ENCODE measurements at places on chromosomes 4 and X. TPM values are rescaled to one million over a fixed set of nuclear protein-coding genes. Genes with fewer than 3 reads are reported as not detected.

- no peak for DNase-seq
These were observed 1.0 kb downstream of the UBL4A start for GRCh38 chrX:154485150-154486051.

- DNase-seq: no peak
These were observed 68.2 kb downstream of the HHIP start for GRCh38 chr4:144714166-144714565.

GRCh38 chr4:21198683-21199082 is 498.4 kb downstream of the PACRGL start:
- no peak for DNase-seq

DNA sequence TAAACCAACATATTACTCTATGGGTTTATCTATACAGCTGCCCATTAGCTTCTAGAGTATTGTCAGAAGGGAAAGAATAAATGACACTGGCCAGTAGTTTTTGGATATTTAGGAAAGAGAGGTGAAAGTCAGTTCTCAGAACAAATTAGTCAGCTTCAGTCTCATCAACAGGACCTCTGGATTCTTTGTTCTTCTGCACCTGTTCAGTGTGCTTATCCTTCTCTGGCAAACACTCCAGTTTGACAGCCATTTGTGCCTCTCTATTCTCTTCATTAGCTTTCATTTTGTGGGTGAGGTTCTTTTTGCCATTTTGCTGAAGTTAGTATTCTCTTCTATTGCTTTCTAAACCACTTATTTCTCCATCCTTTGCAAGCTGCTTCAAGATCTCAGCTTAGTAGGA is 107.0 kb downstream of the PCDH18 start:
- no peak for DNase-seq

GRCh38 chr4:55031158-55031557 is 94.2 kb downstream of the KDR start:
- DNase-seq: no peak

GRCh38 chrX:53186351-53186750 is 38.7 kb downstream of the KDM5C start:
- no peak for DNase-seq

- no peak for DNase-seq
These were observed 24.9 kb downstream of the CD99L2 start for GRCh38 chrX:150873616-150874015.

- DNase-seq: no peak
These were observed 253.7 kb upstream of the DDX53 start for GRCh38 chrX:22746081-22746480.

- DNase-seq: no peak
These were observed 25.3 kb downstream of the FAM241A start for GRCh38 chr4:112170451-112170993.

- no peak for DNase-seq
These were observed 27.2 kb downstream of the MAB21L2 start for GRCh38 chr4:150609131-150609530.

DNA sequence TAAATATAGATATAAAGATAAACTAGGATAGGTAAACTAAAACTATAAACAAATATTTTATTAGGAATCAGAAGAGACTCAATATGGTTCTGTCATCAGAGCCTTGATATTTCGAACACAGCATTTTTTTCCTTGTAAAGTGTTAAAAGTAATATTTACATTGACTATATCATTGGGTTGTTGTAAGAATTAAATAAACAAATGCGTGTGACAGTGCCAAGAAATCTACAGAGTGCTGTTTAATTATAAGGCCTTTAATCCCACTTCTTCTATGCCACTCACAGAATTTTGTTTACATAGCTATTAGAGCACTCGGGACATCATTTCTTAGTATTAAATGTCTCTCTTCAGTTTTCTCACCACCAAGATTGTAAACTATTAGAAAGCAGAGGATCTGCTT is 807.4 kb downstream of the FSTL5 start:
- no peak for DNase-seq

DNA sequence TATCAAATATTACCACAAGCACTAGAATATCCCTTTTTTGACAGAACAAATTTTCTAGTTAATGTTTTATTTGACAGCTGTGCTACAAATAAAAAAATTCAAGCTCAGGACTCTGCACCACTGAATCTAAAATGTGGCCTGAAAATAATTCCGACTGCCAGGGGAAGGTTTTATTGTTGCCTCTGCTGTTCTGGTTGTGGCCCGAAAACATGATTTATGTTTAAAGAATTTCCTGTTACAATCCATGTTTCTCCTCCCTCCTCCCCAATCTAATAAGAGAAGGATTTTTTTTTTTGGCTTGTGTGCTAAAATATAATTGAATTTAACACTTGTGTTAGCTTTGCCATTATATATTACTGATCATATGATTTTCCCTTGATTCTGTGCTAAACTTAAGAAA is 227.8 kb downstream of the DCLK2 start:
- DNase-seq: no peak

DNA sequence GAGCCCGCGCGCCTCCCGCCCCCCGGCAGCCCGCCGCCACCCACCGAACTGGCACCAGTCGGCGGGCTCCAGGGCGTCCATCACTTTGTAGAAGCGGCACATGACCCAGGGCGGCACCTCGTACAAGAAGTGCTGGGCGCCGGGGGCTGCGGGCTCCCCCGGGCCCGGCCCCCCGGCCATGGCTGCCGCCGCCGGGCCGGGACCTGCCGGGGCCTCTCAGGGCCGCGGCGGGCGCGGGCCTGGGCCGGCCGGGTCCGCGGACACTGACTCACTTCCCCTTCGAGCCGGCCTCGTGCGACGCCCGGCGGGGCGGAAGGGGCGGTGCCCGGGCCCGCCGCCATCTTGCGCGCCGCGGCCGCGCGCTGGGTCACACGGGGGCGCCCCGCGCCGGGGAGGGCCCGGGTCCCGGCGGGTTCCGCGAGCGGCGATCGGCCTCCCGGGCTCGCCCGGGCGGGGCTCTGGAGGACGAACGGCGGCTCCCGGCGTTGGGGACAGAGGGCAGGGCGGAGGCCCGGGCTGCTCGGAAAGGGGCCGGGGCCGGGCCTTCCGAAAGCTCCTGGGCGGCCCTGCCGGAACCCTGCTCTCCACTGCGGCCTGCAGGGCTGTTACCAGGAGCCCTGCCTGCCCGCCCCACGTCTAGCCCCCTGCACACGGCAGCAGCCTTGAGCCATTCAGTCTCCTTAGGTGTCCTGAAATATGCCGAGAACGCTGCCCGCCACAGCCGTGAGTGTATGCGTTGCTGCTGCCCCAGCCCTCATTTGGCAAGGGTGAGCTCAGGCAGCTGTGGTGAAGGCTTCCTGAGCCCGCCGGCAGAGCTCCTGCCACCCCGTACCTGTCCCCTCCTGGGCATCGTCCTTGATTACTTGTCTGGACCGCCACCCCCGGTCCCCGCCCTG is at the start of gene IRAK1:
Gene IRAK1 (minus strand): TSS at position 270 of the 896 bp plus-strand sequence. CDS start 90 bp downstream, at position 180.
- DNase-seq: no peak

DNA sequence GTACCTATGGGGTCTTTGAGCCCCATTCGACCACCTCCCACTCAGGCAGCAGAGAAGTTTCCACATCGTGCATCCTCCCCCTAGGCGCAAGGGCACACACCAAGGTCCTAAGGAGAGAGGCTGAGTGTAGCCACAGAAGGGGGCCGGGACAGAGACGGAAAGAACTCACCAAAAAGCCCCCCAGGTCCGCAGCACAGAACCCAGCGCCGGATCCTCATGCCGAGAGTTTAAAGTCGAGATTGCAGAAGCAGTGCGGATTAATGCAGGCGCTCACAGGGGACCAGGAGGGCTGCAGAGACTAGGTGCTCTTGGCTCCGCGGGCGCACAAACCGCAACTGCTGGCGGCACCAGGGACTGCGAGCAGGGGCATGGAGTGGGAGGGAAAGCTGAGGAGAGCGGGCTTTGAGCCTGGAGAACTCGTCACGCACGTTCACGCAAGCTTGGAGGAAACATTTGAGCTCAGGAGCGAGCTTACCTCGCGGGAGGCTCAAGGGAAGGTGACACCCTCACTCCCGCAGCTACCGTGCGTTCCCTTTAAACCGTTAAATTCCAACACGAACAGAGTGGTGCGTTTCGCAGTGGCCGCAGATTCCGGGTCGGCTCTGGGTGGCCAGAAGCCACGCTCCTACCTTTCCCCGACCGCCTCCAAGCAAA is 8.5 kb downstream of the NKX3-2 start:
- DNase-seq: no peak

DNA sequence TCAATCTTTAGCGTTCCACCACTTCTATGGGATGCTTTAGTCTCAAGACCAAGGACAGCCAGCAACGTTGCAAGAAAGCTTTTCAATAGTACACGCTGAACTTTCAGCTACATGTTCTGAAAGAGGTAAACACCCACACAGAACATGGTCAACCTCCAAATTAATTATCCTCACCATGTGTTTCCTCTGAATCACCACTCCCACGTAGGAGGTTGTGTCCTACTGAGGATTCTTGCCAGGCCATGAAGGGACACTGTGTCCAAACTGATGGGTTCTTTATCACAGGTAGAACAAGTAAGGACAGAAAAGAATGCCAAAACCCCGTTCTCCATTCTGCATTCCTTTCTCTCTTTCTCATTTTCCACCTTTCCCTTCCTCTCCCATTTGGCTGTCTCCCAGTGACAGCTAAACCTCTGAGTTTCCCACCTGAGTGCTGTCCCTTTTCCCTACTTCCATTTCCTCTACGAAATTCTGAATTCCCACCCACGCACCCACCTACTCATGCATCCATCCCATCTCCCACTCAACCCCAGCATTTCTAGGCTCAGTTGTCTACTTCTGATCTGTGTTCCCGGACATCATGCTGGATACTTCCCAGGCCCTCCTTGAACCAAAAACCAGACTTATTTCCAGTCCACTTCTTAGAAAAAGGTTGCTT is 29.0 kb upstream of the GPM6B start:
- DNase-seq: peak; percentile 12

DNA sequence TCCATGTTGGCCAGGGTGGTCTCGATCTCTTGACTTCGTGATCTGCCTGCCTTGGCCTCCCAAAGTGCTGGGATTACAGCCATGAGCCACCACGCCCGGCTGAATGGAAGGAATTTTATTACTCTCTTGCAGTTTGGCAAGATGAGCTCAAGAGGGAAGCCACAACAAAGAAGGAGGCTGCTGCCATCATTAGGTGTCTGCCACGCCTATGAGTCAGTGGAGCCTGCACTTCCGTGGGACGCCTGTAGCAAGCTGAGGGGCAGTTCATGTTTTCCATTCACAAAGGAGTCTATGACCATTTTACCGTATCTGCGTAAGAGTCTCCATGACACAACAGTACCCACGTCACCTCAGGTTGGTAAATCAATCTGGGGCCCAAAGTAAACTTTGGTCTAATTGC is 51.2 kb upstream of the CHRNA9 start:
- DNase-seq: no peak

- DNase-seq: no peak
These were observed 91.5 kb upstream of the NALF2 start for GRCh38 chrX:69412661-69413060.

DNA sequence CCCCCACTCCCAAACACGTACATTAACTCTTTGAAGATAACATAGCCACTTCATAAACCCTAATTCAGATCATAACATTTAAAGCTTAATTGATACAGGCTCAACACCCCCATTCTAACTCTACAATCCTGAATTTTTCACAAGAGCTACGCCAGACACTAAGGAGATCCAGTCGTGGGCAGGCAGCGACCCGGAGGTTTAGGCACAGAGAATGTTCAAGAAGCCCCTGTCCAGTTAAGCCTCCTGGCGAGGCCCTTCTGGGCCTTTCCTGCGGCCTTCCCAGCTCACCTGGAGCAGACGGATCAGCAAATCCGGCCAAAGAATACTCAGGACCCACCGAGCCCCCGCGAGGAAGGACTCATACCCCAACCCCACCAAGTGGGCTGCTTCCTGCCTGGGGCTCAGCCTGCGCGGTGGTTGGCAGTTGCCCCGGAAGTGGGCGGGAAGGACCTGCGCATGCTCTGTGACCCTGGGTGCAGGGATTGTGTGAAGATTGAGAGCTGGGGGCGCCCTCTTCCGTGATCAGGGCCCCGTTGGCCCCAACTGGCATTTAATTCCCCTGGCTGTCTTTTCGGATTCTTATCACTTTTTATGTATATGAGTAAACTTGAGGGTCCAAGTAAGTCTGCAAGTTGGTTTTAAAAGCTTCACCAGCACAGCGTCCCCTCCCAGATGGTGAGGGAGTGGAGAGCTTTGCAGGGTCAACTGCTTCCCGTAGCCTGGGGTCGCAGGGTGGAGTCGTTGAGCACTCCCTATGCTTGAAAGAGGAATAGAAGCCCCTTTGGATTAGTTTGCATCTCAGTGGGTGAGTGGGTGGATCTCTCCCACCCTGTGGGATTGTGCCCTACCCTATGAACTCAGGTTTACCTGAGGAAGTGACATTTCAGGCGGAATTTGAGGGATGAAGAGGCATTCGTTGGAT is at the start of gene TRIM61:
Gene TRIM61 (minus strand): TSS at position 415 of the 922 bp plus-strand sequence. CDS start 7,655 bp downstream, outside the sequence.
- peak; percentile 3 for DNase-seq

DNA sequence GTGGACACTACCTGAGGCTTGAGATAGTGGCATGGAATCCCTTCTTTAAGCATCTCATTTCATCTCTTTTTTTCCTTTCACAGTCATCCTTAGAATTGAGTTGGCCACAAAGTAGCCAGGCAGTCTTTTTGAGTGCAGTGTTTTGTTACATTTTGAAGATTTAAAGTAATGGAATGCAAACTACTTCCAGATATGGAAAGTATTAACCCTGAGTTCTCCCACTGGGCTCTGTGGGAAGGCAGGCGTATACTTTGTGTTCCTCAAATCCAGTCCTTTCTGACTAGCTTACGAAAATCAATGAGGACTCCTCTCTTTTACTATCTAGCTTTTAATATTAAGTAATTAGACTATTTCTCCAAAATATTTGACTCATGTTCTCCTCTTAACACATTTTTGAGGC is 29.9 kb downstream of the PCDH10 start:
- no peak for DNase-seq

GRCh38 chr4:146643812-146644401 is 5.2 kb downstream of the POU4F2 start:
- DNase-seq: no peak

DNA sequence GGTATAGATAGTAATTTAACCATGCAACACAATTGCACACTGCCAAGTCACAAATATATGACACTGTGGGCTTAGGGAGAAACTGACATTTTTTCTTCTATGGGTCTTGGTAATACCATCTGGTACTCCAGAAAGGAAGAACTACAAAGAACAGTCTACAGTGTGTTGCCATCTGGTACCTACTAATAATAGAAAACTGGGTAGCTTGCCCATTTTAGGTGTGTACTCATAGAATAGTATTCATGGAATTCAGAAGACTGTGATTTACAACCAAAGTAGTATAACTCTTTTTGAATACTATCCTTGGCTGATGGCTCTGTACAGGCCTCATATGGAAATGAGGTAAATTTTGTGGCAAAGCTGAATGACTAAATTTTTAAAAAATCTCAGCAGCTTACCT is 132.6 kb upstream of the RPS6KA6 start:
- no peak for DNase-seq

DNA sequence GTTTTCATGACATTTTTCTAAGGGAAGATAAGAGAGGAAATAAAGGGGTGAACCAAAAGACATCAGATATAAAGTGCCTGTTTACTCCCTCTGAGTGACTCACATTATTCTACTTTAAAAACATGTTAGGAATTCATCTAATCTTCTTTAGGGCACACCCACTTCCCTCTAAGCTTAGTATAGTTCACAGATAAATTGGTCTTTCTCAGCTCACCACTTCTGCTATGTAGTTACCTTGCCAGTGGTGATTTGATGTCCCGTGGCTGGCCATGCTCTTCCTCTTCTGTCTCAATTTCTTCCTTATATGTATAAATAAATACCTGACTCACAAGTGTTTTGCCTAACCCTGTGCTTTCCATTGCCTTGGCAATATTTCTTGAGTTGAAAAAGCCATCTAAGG is 96.8 kb downstream of the PDLIM5 start:
- DNase-seq: no peak

The GAGE1 gene
- not detected for total RNA-seq

The POU3F4 gene
- total RNA-seq: 12.6 TPM

The PAGE4 gene
- not detected for total RNA-seq

The KCND1 gene
- 1.1 TPM for total RNA-seq

The SPANXC gene
- total RNA-seq: not detected

The TEX13D gene
- not detected for total RNA-seq

All from occipital lobe (tissue), 3 donors.